Suppressor macrophage treated with lipopolysaccharide for 1 hour (primary cell): ENCODE measurements at places on chromosomes 1 and 21.

DNA sequence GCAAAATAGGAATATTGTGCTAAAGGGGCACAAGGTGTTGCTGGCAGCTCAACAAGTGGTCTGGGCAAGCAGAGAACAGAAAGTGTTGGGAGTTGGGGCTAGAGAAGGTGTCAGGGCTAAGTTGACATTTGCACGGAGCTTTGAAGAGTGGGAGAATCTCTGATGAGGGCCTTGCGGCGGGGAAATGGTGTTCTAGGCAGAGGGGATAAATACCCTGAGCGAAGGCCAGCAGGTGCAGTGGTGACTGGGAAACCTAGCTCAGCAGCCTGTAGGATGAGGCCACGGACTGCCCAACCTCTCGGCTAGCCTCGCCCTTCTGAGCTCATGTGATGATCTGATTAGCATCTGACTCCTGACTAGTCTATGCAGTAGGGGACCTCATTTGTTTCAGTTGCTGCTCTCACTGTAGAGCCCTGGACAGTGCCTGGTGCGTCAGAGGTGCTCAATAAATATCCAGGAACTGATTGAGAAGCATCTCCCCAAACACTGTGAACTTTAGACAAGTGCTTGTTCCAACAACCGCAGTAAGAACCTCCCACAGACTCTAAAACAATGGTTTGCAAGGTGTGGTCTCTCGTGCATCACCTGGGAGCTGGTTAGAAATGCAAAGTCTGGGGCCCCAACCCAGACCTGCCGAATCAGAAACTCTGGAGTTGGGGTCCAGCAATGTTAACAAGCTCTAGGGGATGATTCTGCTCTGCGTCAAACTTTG, 1.0 kb upstream of the FOXO6 start:
- no peak for DNase-seq

- no peak for DNase-seq
Observed at GRCh38 chr1:38433084-38433722, 386.6 kb upstream of the POU3F1 start.

- no peak for DNase-seq
Observed at GRCh38 chr1:157139052-157139715, 989 bp upstream of the ETV3 start.

DNA sequence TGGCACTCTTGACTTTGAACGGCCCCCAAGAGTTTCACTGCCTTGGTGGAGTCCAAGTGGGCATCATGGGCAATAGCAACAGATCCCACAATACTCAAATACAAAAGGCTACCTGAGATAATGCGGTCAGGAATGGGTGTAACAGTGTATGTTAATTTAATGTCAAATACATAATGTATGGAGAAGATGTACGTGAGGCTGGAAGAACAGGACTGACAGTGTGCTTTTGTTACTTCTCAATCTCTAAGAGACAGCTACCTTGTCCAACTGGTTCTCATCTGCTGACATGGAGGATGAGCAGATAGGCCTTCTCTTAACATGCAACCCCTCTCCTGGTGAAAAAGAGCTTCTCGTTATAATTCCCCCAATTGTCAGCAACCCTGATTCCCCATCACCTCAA, 167.2 kb downstream of the APP start:
- no peak for DNase-seq

DNA sequence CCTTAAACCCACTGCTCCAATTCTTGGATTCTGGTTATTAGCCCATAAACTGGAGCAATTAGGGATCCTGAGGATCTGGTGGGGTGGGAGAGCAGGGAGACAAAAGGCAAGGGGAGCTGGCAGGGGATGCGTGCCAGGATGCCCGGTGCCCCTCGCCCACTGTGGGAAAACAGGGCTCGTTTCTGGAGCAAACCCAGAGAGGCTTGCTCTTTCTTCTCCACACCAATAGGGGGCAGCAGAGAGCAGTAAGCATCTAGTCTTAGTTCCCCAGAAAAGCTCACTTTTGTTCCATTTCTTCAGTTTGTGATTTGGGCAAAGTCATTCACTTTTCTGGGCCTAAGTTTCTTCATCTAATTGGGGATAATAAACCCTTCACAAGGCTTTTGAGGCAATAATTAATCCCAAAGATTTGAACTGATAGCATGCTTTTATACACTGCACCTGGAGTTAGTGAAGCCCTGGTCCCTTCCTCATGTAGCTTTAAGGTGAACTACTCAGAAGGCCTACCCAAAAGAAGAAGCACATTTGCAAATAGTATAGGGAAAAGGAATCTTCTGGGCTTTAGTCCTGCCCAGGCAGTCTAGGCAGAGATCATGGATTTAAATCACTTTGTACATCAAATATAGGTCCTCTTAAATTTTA, 160.6 kb upstream of the USP24 start:
- peak; percentile 81 for DNase-seq

DNA sequence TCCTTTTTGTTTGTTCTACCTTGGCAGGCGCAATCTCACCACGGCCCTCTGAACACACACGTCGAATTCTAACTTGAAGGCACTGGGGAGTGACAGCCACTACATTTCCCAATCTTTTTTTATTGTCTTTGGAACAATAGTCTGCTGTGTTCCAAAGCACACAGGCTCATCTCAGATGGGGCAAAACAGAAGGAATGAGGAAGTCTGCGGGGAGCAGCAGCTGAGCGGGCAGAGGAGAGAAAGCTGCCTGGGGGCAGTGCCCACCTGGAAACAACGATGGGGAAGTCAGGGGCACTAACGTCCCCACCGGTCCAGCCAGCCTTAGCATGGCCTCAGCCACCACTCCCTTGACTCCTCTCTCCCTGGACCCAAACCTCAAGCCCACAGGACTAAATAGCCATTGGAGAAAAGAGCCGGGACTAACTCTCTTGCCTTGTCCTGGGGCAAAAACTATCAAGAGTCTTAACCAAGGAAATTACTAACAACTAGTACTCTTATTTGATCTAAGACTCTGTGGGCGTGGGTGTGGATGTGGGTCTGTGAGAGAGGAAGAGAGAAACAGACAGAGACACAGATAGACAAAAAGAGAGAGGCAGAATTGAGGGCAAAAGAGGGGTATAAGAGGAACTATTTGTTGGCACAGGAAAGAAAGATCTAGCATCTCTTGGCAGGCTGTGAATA, 34.2 kb downstream of the SYF2 start:
- no peak for DNase-seq

DNA sequence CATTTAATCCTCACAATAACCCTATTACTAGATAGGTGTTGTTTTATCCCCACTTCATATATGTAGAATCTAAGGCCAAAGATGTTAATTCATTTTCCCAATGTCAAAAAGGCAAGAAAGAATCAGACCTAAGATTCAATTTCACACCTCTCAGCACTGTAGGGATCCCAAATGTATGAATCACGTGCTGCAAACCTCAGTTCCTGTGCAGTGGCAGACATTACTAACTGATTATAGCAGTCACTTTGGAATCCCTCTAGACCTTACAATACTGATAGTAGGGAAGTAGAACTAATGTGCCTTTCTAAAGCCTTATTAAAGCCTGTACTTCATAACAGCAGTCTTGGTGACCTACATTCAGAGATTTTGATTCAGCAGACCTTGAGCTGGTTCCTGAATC, 2.3 kb downstream of the C1orf87 start:
- no peak for DNase-seq

DNA sequence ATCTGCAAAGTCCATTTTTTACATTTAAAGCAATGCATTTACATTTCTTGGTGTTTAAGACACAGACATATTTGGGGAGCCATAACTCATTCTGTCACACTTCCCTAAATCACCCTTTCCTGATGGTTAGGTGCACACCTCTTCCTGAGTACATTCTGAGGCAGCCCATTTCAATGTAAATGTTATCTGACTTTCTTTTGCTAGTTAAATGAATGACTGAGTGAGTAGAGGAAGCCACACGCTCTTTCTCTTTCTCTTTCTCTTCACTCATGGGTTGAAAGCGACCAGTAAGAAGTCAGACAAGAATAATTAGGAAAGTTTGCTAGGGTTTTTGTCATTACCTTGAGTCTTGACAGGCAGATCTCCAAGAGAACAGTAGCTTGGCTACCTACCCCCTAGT, 143.1 kb downstream of the S1PR1 start:
- no peak for DNase-seq

DNA sequence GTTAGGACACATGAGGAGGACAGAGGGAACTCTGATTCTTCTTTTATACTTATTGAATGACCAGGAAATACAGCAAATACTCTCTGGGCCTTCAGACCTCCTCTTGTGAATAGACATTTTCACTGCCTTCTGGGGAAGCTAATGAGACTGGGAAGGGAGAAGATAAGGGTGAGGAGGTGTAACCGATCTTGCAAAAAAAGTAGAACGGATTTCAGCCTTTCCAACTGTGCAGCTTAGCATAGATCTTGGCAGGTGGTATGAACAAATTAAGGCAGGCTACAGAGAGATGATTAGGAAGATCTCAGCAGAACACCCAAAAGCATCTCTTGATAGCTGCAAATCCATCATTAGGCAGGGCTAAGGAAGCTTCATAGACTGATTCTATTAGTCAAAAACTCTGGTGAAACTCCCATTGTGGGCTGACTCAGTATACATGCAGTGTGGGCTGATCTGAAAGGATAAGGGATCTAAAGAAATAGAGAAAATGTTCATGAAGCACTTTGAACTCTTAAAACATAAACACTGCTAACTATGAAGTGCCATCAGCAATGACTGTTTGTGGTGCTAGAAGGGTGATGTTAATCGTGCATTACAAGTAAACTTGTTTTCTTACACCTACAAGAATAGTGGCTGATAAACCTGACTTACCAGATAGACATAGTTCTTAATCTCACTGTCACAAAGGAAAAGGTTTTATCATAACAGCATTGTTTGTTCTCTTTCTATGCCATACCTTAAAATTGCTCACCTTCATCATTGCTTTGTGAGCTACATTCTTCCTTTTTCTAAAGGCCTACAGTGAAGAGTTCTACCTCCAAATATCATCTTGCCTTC, 85.5 kb upstream of the PALMD start:
- DNase-seq, result no peak

GRCh38 chr1:79852004-79852403, 845.5 kb upstream of the ADGRL4 start:
- DNase-seq, result no peak

- DNase-seq, result no peak
Observed at GRCh38 chr1:201022493-201022819, 1.1 kb downstream of the KIF21B start.

GRCh38 chr1:227544067-227545050, 19.0 kb upstream of the ZNF678 start:
- no peak for DNase-seq

GRCh38 chr1:198934901-198935305, 296.1 kb downstream of the PTPRC start:
- DNase-seq, result no peak

DNA sequence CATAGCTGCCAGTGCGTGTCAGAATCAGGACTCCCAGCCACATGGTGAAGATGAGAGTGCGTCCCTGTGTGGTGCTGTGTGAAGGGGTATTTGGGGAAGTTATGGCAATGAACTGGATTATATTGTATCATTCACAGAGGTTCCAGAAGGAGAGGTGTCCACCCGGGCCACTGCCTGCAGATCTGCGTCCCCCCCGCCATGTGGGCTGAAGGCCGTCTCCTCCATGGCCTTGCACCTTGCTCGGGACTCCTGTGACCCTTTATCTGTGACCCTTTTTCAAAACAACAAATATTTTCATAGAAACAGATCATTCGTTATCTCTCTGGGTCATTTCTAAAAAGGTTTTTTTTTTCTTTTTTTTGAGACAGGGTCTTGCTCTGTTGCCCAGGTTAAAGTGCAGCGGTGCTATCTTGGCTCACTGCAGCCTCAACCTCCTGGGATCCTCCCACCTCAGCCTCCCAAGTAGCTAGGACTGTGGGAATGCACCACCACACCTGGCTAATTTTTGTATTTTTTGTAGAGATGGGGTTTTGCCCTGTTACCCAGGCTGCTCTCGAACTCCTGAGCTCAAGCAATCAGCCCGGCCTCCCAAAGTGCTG, 120.2 kb upstream of the ERRFI1 start:
- no peak for DNase-seq

- no peak for DNase-seq
Observed at GRCh38 chr1:182806015-182806678, 16.6 kb downstream of the NPL start.

GRCh38 chr1:110083866-110084226, 13.4 kb upstream of the ALX3 start:
- peak; percentile 18 for DNase-seq

- DNase-seq, result no peak
Observed at GRCh38 chr1:236850077-236850979, 55.2 kb downstream of the MTR start.

- no peak for DNase-seq
Observed at GRCh38 chr1:90561103-90561783, 155.9 kb downstream of the BARHL2 start.

DNA sequence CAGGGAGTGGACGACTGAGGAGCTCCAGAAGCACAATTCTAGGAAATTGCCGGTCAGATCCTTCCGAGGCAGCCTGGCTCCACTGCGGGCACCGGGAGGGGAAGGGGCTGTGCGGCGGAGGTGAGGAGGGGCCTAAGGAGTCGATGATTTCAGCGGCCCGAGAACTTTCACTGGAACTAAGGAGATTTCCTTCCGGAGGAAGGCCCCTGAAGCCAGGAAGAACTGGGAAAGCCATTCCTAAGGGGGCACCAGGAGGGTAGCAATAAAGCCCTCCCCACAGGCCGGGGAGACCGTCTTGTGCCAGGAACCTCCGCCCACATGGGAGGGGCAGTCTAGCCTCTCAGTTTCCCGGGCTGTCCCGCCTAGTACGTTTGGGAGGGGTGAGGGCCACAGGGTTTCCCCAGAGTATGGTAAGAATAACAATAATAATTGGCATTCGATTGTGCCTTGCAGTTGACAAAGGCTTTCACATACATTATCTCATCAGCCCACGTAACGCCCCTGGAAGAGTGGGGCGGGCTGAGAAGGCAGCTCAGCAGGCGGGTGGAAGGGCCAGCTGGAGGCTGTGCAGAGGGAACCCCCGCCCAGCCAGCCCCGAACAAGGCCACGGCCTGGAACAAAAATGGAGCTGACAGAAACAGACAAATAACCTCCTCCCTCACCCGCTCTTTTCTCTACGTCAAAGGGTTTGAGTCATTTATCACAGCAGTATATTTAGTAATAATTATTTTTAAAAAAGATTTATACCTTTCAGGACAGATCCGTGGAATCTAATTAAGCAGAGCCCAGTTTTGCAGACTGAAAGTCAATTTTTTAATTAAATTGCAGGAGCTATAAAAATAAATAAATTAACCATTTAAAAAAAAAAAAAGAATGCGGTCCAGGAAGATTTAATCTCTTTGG, 19.8 kb downstream of the NPR1 start:
- peak; percentile 66 for DNase-seq

DNA sequence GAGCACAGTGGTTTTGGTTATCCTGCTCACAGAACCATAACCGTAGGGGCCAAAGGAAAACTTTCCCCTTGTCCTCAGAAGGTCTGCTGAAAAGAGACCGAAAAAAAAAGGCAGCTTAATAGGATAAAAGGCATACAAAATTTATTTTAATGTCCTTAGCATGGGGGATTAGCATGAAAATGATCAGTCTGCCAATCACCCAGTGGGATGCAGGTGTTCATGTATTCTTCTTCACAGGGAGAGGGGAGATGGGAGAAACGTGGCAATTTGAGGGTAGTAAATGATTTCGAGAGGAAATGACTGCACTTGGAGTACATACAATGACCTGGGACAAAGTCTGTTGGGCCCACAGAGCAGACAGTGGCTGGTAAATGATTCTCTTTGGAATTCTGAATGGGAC, 194.0 kb downstream of the AJAP1 start:
- no peak for DNase-seq
